Thyroid gland (tissue), 4 donors: ENCODE measurements at places on chromosomes 16 and 17.
A peak's percentile ranks its signal among the peaks of the same experiment; 100 is the strongest.

- peak; percentile 75 for DNase-seq
Observed at GRCh38 chr17:78421534-78422266, 43.3 kb downstream of the PGS1 start.

DNA sequence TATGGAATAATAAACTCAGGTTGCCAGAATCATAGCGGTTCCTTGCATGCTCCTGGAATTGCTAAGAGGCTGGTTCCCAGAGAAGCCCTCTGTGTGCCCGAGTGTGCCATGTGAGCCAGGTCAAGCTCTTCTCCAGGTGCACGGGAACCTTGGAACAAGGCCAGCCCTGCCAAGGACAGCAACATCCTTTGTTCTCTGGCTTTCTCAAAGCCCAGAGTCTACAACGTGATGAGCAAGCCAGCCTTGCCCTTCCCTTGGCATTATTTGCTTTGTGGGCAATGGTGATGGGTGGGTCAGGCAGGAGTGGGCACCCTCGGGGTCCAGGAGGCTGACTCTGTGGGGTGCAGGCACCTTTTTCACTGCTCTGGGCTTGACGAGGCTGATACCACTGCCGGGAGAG lies 14.2 kb upstream of the SEC14L1 start:
- DNase-seq = peak; percentile 79

- DNase-seq = no peak
Observed at GRCh38 chr16:85541980-85542900, 70.9 kb upstream of the GSE1 start.

DNA sequence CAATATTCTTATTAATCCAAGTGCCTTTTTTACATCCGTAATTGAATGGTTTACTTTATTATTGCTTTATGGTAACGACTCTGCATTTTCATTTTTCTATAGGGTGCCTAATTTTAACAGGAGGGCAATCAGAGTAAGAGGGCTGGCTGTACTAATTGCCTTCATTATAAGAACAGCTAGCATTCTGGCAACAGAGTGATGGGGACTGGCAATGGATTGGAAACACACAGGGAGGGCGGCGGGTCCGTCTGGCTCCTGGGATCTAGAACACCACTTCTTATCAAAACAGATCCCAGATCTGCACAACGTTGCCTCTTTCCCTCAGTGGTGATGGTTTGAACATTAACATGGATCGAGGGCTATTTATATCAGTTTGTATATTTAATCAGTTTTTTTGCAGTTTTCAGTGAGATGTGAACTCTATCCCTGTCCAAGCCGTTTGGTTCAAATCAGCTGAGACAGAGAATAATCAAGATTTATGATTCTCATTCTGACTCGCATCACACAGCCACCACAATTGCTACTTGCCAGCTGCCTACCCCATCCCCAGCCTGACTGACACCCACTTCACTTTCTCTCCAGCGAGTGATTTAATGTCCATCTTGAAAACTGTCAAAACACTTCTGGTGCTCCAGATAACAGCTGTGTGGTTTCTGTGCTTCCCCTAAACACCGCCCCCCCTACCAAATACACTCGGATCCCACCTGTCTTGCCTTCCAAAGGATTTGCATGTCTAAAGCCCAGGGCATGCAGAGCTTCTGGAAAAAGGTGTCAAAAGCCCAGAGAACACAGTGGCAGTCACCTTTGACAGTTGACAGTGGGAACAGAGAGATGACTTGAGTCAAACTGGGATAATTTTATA lies 327.9 kb downstream of the HS3ST4 start:
- no peak for DNase-seq

DNA sequence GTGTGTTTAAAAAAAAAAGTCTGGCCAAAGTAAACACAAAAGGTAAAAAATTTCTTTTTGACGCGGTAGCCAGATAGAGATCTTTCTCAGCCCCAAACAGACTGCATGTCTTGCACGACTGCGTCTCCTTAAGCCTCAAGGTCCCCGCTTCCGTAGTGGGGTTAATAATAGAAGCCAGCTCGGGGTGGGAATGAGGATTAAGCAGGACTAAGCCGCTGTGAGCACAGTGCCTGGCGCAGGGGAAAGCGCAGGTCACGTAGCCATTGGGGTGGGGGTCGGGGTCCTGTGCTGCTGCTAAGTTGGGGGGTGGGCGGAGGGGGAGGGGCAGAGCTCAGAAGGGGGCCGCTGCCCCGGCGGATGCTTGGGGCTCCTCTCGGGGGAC lies 521 bp downstream of the GGA2 start:
- peak; percentile 46 for DNase-seq

DNA sequence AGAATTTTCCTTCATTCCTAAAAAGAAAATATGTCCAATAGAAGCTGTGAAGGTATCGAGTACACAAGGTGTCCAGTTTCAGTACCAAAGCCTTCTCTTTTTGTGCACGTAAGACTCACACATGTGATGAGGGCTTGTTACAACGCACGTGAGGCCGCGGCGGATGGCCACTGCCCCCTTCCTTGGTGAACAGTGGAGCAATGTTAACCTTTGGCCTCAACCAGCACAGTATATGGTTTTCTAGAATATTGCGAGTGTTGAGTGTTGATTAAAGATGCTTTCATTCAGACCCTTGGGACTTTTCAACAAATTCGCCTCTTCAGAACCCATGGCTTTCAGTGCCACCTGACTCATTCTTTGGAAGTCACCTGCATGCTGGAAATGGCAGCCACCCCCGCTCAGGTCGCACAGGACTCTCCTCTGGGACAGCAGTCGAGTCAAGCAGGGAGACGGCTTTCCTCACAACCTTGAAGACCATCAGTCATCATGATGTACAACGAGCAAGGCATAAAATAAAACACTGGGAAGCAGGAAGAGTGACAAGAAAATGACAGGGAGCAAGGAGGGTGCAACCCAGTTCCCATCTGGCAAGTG lies 14.5 kb downstream of the MAP1LC3B start:
- DNase-seq = no peak

- DNase-seq = no peak
Observed at GRCh38 chr17:9016941-9017552, 4.3 kb upstream of the NTN1 start.

DNA sequence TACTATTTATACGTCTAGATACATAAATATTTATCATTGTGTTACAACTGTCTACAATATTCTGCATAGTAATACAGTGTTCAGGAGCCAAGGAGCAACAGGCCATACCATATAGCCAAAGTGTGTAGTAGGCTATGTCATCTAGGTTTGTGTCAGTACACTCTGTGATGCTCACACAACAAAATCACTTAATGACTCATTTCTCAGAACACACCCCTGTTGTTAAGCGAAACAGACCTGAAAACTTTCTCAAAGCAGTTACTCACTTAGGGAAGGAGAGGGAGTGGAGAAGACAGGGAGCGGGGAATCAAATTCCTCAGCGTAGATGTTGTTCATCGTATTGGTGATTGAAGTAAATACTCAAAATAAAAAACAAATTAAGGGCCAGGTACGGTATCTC lies 269.5 kb downstream of the STX8 start:
- no peak for DNase-seq

DNA sequence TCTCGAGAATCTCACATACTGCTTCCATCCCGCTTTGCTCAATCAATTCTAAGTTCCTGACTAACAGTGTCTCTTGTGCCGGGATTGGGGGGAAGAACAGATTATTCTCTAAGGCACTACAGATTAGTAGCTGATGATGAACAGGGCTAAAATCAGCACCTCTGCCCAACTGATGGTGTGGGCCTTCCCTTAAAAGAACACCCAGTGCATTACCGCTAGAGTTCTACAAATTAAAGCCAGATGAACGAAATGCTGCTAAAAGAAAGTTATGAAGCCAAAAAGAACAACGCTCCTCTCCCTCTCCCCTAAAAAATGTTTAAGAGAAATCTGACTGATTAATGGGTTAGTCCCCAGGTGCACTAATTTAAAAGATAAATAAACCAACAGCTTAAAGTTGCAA lies 4.4 kb downstream of the CDC27 start:
- no peak for DNase-seq

DNA sequence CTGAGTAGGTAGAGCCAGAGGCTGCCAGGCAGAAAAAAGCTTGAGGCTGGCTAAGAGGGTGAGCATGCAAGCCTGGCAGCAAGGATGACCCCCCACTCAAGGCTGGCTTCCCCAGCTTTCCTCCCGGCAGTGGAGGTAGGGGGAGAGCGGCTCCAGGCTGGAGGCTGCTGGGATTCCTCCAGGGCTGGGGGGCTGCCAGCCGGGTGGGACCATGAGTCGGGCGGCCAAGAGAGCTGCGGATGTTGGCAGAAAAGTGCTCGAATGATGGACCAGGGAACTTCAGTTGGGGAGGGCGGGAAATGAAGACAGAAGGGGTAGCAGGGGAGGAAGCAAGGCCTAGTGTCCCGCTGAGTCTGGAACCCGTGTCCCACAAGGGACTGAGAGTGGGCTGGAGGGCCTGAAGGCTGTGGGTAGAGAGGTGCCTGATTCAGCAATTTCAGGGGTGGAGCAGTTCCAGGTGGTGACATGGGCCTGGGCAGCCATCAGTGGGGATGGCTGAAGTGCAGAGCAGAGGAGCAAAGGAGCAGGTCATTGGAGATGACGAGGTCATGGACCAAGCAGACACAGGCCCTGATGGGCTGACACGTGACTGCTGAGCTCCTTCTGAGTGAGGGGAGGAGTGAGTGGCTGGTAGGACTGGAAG lies 20.3 kb downstream of the HSD11B2 start:
- DNase-seq = no peak

- DNase-seq = no peak
Observed at GRCh38 chr17:10136258-10136981, 62.0 kb downstream of the GAS7 start.

DNA sequence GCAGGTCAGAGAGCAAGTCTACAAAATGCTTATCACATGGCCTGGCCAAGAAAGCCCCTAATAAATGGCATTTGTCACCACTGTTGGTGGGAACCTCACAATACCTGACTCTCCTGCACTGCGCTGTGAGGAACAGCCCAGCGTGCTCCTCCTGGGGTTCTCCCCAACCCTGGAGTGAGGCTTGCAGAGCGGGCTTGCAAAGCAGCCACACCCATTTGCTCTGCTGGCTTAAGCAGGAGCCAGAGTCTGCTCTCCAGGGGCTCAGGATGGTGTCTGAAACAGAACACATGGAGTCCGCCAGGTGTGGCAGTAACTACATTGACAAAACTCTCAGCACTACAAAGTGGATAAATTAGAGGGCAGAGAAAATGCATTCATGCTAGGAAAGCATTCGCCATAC lies 331.0 kb upstream of the CCL2 start:
- no peak for DNase-seq

DNA sequence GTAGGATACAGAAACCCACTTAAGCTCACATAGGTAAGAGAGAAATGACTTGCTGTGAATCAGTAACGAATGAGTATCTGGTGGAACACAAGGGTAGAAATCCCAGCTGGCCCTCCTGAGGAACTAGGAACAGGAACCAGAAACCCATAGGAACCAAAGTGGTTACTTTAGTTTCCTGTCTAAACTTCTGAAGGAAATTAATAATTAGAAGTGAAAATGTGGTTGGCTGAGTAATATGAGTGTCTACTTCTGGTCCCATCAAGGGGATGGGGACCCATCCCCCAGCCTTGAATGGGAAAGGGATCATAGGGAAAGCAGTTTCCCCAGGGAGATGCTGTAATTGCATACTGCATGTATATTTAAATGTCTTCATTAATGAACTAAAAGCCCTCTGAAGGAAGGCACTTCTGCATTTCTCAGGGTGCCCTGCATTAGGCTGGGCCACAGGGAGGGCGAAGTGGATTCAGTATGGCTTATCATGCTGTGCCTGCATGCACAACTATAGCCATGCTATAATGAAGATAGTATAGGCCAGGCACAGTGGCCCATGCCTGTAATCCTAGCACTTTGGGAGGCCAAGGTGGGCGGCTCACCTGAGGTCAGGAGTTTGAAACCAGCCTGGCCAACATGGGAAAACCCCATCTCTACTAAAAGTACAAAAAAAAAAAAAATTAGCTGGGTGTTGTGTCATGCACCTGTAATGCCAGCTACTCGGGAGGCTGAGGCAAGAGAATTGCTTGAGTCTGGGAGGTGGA lies 45.6 kb downstream of the CYB5B start:
- no peak for DNase-seq

- DNase-seq = no peak
Observed at GRCh38 chr17:30579610-30580315, 102.6 kb downstream of the GOSR1 start.

GRCh38 chr17:27233059-27233458 lies 60.9 kb upstream of the WSB1 start:
- peak; percentile 22 for DNase-seq

GRCh38 chr17:65102788-65103187 lies 34.4 kb upstream of the RGS9 start:
- no peak for DNase-seq

DNA sequence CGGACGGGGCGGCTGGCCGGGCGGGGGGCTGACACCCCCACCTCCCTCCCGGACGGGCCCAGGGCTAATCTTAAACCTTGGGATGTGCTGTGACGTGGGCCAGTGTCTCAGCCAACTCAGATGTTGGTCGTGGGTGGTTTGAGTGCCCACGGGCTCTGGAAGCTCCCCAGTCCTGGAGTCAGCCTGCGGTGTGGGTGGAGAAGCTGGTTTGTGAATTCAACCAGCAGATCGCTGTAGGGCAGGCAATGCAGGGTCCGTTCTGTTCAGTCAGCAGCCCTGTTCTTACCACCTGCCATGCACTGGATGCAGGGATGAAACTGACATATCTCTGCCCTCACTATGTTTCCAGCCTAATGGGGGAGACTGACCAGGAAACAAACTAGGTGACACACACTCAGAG lies 8.0 kb upstream of the ZNF500 start:
- no peak for DNase-seq

DNA sequence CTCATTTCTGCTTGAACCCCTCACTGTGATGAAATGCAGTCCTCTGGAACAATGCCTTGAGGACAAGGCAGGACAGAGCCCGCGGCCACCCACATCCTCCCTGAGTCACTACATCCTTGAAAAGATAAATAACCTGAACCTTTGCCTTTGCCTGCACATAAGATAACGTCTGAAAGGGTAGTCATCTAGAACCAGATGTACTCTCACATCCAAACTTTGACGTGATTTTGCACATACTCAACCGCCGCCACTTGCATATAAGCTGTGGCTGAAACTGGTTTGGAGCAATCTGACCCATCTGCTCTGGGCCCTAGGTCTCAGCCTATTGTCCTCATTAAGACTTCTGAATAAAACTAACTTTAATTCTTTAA lies 252.1 kb downstream of the PHKB start:
- DNase-seq = no peak

GRCh38 chr17:42518755-42519545 lies 17.1 kb upstream of the NAGLU start:
- no peak for DNase-seq

GRCh38 chr16:24150282-24150681 lies 105.9 kb upstream of the CACNG3 start:
- DNase-seq = no peak

DNA sequence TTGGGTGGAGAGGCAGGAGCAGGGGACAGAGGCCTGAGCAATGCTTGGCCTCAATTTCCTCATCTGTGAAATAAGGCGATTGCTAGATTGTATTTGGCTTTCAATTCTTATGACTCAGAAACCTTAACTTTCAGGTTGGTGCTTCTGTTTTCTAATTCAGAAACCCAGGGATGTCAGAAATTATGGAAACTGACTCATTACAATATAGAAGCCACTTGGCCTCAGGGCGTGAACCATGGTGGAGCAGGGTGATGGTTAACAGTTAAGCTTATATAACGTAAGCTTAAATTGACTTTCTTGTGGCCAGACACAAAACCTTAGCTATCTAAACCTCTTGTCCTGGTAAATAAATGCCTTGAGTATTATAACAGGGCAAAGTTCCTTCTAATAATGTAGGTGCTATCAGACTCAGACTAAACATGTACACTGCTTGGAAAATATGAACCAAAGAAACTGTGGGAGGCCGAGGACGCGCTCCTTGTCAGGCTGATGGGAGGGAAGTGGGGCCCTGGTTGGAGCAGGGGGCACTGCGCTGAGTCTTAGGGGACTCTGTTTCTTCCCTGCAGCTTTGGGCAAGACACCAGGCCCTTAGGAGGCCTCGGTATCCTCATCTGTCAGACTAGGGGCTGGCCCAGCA lies 17.1 kb upstream of the SREBF1 start:
- no peak for DNase-seq
